ENCODE measurements at places on chromosomes 1 and 21.

- DNase-seq: no peak
Observed at GRCh38 chr1:175656416-175656815, 87.0 kb downstream of the TNR start.

GRCh38 chr1:38898653-38899230 lies 17.4 kb upstream of the GJA9 start:
- DNase-seq: no peak

DNA sequence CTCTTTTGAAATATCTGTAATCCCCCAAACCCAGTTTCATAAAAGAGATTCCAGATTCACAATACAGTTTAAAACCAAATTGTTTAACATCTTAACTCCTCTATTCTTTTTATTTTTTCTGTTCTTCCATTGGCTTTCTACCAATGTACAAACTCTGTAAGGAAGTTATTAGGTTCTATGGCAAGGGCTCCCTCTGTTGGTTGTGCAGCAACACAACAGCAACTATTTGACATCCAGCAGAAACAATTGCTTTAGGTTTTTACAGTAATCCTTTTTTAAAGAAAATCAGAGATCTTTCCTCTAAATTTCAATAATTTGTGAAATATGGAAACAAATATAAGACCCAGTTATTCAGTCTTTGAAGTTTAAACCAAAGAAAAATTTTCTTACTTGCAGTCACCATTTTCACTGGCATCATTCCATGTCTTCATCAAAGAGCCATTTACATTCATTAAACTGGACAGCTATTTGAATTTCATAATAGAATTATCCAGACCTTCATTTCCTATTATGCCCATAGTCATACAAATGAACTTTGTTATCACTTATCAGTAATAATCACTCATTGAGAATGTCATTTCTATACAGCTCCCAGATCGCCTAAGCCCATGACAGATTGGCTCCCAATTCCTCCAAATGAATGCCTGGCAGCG lies 46.5 kb upstream of the RNF11 start:
- DNase-seq: peak; percentile 28

DNA sequence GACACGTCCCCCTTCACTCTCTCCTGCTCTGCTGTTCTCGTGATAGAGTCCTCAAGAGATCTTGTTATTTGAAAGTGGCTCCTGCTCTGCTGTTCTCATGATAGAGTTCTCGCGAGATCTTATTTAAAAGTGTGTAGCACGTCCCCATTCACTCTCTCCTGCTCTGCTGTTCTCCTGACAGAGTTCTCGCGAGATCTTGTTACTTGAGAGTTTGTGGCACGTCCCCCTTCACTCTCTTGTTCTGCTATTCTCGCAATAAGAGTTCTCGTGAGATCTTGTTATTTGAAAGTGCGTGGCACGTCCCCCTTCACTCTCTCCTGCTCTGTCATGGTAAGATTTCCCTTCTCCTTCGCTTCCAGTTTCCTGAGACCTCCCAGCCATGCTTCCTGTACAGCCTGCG lies 47.9 kb downstream of the SMYD3 start:
- no peak for DNase-seq

DNA sequence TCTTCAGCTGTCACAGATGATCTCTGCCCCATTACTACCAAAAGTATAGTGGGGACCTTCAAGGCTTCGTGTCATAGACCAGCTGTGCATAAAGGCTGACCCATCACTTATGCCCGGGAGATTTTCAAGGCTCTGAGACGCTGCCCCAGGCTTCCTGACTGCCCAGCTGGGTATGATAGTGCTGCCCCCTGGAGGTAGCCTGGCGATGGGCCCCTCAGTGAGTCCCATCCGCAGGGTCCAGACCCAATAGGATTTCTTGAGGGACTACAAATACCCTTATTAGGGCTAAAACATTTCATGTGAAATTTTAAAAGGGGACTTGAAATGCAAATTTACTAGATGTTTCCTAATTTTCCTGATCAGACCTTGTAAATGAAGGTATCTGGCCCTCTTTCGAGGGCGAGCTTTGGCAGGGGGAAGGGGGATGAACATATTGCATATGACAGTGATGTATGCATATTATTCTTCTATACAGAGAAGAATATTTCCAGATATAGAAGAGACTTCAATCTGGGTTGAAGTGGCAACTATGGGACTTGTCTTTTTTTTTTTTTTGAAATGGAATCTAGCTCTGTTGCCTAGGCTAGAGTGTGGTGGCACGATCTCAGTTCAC lies 11.7 kb upstream of the FCMR start:
- no peak for DNase-seq

DNA sequence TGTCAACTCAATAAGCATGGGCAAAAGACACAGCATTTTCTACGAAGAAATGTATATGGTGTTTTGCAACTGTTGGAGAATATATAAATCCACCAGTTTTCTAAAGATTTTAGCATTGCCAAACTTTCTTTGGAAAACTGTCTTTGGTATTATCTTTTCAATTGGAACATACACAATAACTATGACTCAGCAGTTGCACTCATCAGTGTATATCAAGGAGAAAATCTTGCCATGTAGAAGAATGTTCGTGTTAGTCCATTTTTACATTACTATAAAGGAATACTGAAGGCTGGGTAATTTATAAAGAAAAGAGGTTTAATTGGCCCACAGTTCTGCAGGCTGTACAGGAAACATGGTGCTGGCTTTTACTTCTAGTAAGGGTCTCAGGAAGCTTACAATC lies 41.1 kb downstream of the PRKAA2 start:
- DNase-seq: no peak

DNA sequence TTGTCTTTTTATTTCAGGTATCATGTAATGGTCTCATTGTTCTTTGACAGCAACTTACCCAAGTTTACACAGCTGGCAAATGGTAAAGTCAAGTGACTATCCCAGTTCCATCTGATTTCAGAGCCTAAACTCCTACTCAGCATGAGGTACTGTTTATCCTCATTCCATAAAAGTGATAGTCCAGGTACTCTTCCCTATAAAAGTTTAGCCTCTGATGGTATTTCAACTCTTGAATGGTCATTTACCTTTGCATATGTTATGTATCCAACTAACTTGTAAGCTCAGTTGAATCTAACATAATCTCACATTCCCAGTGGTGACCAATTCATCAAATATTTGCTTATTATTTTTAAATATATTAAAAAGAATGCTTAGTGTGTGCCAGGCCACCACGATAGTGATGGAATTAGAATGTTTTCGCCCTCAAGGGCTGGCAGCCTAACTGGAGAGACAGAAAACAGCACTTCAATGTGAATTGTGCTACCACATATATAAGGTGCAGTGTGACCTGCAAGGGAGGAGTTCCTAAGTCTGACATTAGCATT lies 307.1 kb downstream of the CTH start:
- DNase-seq: no peak

Data from mucosa of gallbladder (tissue), 1 donor.